ENCODE measurements at places on chromosomes 3 and 15.

DNA sequence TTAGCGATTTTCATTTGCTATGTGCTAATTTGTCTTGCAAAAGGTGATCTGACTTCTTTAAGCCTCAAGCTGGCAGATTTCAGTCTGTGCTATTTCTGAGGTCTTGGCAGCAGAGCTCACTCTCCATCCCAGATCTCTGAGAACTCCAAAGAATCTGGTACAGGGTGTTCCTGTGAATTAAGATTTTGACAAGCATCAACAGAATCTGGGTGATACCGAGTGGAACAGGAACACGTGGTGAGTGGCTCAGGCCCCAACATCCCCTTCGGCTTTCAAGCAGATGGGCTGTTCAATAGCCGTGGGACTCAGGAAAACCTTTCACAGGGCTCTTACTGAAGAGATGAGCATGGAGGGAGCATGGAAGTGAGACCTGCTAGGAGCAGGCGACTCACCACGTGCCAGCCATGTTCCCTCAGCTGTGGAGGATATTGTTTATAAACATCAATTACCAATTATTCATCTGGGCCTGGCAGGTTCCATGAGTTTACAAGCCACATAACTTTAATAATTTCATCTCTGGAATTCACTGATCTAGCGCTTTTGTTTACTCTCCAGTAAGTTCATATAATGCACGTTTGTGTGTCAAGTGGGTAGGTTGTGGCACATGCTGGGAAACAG, 103.4 kb upstream of the SELENOK start:
- no peak for DNase-seq

DNA sequence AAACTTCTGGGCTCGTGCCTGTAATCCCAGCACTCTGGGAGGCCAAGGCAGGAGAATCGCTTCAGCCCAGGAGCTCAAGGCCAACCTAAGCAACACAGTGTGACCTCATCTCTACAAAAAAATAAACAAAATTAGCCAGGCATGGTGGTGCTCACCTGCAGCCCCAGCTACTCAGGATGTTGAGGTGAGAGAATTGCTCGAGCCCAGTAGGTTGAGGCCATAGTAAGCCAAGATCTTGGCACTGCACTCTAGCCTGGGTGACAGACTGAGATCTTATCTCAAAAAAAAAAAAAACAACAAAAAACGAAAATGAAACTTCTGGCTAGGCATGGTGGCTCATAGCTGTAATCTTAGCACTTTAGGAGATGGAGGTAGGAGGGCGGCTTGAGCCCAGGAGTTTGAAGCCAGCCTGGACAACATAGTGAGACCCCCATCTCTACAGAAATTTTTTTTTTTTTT, 53.7 kb downstream of the PIK3CB start:
- DNase-seq, result no peak

- DNase-seq, result no peak
These were observed 119.6 kb upstream of the EPHA3 start for GRCh38 chr3:88987776-88988175.

DNA sequence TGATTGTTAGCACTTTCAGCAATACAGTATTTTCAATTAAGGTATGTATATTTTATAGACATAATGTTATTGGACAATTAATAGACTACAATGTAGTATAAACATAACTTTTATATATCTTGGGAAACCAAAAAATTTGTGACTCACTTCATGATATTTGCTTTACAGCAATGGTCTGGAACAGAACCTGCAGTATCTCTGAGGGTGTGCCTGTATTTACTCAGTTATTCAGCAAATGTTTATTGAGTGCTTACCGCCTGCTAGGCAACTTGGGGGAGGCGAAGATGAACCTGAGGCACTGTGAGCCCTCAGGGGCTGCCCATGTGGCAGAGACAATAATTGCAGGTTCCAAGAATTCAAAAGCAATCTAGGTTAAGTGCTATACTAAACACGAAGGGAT, 144.8 kb downstream of the GABRB3 start:
- DNase-seq, result peak; percentile 65

DNA sequence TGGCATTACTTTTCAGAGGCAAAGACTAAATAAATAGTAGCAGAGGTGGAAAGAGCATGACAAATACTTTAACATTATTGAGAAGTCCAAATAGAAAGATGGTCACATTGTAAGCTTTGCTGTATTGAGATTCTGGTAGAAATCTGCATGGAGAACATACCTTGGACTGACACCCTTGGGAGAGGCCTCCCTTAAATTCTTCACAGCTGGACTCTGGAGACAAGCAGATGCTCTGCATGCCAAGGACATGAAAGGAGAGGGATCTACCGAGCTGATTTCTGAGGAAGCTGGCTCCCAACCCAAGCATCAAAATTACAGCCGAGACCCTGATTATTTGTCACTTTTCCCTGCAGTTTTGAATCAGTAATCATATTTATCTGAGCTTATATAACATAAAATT, 212.5 kb upstream of the COL8A1 start:
- no peak for DNase-seq

- DNase-seq, result no peak
These were observed 160.9 kb upstream of the SATB1 start for GRCh38 chr3:18586076-18586475.

DNA sequence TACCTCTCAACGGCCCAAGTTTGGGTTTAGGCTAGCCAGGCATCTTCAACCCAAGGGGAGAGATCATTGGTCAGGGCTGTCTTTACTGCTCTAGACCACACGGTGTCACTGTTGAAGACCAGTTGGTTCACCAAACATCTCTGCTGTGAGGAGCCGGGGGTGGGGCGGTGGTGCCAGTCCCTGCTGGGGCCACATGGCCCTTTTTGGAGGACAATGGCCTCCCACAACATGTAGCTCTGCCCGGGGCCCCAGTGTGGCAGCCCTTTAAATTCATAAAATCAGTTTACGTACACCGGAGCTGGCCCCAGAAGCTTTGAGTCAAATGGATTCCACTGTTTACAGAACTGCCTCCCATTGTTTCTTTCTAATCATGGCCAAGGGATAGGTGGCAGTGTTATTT, 19.1 kb upstream of the TM4SF18 start:
- DNase-seq, result peak; percentile 94

DNA sequence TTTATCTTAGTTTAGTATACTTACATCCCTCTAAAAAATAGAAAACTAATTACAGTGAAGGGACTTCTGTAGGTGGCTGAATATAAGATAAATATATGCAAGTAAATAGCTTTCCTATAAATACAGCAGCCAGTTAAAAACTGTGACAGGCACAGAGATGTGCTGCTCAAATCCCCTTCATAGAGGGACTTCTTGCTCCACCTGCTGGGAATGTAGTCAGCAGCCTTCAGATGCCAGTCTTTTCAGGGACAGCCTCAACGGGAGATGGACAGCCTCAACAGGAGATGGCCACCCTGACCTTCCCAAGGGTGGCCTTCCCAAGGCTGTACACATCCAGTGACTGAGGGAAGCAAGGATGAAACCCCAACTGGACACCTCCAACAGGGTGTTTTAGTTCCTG, 15.7 kb upstream of the PRR23E start:
- no peak for DNase-seq

- DNase-seq, result peak; percentile 13
These were observed 16.9 kb downstream of the MRPL46 start for GRCh38 chr15:88450125-88450798.

- no peak for DNase-seq
These were observed 103.7 kb upstream of the TPM1 start for GRCh38 chr15:62938825-62939224.

- DNase-seq, result peak; percentile 41
These were observed 80.3 kb downstream of the TMEM266 start for GRCh38 chr15:76140074-76140464.

DNA sequence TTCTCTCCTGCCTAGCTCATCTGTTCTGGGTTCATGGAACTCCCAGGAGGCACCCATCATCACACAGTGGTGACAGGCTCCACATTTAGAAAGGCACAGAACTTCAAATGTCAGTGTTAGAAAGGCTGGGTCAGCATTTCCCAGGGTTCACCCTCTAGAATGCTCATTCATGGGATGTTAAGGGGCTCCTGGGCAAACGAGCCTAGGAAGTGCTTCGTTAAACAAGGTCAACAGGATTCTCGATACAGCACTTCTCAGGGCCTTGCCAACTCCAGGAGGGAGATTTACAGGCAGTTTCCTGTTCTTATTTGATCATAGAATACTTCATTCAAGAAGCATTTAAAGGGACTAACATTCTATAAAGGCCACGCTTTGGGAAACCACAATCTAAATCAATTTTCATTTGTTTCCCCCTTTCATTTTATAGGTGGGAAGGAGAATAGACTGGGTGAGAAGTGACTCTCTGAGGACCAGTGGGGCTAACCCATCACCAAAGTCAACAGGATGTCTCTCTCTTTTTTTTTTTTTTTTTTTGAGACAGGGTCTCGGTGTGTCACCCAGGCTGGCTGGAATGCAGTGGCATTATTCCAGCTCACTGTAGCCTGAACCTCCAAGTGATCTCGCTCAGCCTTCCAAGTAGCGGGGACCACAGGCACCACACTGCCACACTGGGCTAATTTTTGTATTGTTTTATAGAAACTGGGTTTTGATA, 14.3 kb downstream of the IGDCC4 start:
- DNase-seq, result no peak

DNA sequence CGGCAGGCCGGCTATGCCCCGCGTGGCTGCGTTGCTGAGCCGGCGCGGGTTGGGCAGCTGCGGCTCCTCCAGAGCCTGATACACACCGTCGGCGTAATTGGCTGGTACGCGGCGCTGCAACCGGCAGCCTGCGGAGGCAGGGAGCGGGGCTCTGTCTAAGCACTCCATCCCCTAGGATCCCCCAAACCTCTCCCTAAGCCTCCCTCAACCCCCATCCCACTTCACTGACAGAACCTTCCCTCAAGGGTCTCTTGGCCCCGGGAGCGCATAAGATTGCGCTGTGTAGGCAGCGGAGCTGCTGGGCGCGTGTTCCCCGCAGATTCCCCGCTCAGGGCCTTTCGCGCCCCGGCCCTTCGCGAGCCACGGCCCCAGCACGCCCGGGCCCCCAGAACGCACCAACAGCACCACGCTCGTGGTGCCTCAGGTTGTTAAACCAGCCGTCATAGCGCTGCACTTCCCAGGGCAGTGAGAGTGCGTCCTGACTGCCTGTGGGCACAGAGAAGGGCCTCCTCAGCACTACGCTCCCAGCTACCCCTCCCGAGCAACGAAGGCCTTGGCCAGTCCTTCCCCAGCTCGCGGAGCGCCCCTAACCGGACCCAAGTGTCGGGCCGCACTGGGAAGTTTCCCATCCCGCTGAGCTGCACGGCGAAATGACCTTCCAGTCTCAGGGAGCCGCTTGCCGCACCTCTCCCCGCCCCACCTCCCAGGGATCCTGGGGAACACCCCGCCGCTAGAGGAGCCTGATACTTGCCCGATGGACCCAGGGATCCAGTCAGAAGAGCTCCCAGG, 1.2 kb downstream of the DUOX2 start:
- no peak for DNase-seq

GRCh38 chr3:36944641-36945270, at the start of gene TRANK1:
Gene TRANK1 (minus strand): TSS chr3:36945054. CDS start chr3:36944809, 245 bp downstream.
- peak; percentile 56 for DNase-seq

DNA sequence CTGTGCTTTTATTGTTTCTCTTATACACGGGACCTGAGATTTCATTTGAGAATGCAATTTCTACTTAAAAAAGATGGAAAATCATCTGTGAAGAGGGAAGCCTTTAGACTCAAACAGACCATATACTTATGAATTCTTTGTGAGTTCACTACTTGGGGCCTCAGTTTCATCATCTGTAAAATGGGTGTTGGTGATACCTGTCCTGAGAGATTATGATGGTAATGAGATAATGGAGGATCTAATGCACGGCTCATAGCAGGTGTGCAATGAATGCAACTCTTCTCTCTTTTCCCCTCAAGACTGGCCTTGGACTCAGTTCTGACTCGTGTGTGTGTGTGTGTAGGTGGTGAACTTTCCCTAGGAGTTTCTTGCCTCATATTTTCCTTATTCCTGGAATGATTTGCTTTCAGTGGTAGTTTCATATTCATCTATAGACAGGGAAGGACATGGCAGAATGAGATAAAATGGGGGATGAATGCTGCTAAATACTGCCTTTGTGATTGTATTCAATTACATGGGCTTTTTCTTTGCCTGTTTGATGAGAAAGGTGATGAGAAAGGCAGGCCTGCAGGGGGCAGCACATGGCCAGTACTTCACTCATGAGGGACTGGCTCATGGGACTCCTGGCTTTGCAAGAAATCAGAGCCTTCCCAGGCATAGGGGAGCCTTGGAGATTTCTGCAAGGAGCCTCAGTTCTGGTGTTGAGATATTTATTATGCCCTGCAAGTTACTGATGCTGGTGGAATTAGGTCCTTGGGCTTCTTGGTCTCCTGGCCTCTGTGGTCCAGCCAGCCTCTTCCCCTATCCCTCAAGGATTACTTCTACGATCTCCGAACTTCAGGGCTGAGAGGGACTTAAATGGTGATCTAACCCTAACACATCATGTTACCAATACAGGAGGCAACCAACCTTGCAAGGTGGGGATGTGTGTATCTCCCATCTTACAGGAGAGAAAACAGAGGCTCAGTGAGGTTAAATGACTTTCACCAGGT, 70.7 kb downstream of the RPLP1 start:
- peak; percentile 66 for DNase-seq

GRCh38 chr3:64623125-64623524, 64.7 kb downstream of the ADAMTS9 start:
- no peak for DNase-seq

DNA sequence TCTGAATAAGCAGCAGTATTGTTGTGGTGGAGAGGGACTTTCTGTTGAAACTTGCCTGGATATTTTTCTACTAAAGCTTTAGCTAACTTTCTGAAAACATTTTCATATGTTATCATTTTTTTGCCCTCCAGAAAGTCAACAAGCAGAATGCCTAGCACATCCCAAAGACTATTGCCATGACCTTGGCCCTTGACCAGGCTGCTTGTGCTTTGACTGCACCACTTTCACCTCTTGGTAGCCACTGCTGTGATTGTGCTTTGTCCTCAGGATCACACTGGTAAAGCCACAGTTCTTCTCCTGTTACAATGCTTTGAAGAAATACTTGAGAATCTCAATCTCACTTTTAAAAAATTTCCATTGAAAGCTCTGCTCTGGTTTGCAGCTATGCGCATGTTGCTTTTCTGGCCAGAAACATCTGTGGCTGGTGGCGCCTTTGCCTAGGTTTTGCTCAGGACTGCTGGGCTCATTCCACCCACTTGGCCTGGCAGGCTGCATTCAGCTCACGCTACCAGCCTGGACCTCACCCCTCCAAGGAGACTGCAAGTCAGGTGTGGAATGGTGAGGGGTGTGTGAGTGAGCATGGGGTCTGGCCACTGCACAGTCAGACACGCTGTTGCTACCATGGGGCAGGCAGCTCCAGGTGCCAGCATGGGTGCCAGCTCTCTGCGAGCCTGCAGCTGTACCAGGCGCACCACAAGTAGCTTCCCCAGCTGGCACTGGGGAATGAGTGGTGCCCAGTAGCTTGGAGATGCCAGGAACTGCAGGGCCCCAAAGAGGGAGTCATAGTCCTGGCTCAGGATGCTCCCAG, 89.8 kb upstream of the TNFSF10 start:
- DNase-seq, result no peak

GRCh38 chr3:136110481-136110880, 85.7 kb downstream of the MSL2 start:
- no peak for DNase-seq

GRCh38 chr3:126208182-126208581, 27.8 kb upstream of the ALDH1L1 start:
- DNase-seq, result no peak

- DNase-seq, result no peak
These were observed 228.6 kb upstream of the SUCLG2 start for GRCh38 chr3:67882981-67883380.

All from NCI-H146 (cell line).